ENCODE measurements at places on chromosomes 13 and 19.

DNA sequence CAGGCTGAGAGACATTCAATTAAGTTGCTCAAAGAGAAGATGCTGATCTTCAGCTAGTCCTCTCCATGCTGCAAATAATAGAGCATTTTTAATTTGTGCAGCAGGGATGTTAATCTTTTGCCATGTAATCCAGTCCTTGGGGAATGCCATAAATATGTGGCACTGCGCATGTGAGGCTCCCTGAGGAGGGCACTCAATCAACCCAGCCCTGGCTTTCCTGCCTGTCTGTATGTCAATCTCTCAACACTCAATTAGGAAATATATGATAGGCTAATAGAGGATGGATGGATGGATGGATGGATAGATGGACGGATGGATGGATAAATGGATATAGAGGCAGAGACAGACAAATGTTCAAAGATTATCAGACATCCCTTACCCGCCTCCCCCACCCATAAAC is 31.6 kb upstream of the POP4 start:
- DNase-seq, result no peak

DNA sequence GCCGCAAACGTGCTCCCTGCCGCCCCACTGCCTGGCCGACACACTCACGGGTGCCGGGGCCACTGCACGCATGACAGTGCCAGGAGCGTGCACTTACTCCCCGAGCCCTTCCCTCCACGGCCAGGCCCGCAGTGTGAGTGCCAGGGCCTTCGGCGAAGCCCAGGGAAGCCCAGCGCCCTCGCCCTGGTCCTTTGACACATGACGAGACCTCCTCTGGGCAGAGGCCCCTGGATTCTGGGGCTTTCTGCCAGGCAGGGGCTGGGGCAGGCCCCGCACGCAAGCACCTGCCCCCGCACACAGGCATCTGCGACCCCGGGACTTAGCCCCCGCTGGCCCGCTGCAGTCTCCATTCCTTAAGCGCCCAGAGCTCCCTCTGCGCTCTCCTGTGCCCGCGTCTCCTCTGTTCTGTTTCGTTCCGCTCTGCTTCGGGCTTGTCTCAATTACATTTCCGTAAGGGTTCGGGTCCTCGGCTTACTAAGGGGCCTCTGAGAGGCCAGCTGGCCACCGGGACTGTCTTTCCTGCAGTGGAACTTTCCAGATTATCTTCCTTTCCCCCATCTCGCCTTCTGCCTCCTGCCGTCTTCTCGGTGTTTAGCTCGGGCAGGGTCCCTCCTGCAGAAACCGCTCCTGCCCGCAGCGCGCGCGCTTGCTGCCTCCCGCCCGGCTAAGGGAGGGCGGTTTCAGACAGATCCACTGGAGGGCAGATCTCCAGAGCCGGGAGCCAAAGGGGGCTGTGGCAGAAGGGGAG is 98.8 kb downstream of the ING1 start:
- DNase-seq, result no peak

DNA sequence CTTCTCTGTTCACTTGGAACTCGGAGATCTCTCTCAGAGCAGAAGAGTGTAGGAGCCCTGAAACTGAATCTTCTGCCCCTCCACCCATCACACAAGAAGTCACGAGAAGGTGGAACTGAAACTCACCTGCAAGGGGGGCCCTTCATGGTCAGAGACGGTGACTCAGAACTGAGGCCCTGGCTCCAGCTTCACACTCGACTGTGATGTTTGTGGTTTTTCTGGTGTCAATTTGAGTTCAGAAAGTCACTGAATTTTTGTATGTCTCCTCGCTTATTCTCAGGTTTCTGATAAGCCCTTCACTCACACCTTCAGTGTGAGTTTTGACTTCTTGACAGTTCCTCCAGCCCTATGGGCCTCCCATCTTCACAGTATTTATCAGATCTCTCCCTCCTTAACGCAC is 23.1 kb downstream of the SIGLEC5 start:
- DNase-seq, result peak; percentile 24

DNA sequence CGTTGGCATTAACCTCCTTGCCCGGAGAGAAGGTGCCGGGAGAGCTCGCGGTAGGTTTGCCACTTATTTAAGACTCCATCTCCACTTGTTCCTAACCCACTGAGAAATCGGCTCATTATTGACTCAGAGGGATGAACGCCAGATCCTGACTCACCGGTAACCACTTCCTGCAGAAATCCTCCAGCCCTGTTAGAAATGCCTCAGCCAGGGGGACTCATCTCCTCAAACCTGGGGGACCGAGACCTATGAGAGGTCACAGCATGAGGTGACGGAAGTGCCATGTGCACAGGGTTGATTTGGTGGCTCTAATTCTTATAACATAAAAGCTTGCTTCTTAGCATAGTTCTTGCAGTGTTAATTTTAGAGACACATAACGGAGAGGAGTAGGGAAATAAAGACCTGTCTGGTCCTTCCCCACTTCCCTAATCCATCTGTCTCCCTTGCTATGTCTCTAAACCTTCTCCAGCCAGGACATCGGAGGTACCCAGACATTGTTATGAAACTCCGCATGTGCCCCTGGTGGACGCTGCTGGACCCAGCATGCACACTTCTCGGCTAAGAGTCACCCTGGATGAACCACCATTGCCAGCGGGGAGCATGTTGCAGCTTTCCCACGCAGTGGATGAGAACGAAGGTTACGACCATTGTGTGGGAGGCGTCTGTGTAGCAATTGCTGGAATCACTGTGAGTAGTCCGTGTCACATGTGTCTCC is 158.9 kb downstream of the EFNB2 start:
- no peak for DNase-seq

GRCh38 chr13:95723438-95723837 is 46.5 kb downstream of the DNAJC3 start:
- DNase-seq, result no peak

GRCh38 chr13:99481366-99481765 is 19.9 kb upstream of the TM9SF2 start:
- DNase-seq, result no peak

GRCh38 chr13:25898991-25899390 is 152.8 kb downstream of the SHISA2 start:
- DNase-seq, result no peak

- DNase-seq, result no peak
Observed at GRCh38 chr19:47540748-47541147, 25.9 kb upstream of the NAPA start.

DNA sequence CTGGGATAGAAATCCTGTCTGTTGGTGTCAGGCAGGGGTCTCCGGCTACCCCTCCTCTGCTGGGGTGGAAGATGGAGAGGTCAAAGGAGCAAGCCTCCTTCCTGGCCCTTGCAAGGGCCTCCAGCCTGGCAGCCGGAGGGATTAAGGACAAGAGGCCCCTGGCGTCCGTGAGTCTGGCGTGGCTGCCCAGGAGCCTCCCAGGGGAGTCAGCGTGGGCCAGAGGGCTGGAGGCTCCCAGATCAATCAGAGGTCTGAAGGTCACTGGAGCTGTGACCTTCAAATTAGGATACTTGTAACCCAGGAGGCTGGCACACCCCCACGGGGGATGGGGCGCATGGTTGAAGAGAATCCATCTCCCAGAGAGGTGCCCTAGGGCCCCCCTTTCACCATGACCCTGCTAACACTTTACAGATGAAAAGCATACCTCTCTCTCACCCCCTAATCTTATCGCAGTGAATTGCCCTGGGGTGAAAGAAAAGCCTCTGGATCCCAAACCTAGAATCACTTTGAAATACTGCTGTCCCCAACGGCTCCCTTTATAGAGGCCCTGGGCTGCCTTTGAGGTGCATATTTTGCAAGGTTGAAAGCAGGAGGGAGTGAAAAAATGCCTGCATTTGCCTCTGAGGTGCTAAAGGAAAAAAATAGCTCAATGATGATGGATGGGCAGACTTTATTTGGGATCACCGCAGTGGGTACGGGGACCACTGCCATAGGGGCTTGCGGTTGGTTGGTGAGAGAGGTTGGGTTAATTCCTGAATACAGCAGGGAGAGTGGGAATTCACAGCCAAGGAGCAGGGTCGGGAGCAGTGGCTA is 44.9 kb upstream of the PEG3 start:
- no peak for DNase-seq

DNA sequence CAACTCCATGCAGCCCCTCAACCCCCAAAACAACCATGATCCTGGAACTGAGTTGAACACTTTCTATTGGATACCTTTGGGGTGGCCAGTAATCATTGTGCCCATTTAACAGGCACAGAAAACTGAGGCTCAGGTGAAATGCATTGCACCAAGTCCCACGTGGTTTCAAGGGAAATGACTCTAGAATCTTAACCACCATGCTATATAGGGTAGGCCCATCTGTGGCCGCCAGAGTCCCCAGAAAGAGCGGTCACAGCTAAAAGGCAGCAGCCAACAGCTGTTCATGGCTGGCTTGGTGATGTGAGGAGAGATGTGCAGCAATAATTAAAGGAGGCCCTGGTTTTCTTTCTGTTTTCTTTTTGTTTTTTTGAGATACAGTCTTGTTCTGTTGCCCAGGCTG is 2.6 kb downstream of the CNN1 start:
- DNase-seq, result no peak

DNA sequence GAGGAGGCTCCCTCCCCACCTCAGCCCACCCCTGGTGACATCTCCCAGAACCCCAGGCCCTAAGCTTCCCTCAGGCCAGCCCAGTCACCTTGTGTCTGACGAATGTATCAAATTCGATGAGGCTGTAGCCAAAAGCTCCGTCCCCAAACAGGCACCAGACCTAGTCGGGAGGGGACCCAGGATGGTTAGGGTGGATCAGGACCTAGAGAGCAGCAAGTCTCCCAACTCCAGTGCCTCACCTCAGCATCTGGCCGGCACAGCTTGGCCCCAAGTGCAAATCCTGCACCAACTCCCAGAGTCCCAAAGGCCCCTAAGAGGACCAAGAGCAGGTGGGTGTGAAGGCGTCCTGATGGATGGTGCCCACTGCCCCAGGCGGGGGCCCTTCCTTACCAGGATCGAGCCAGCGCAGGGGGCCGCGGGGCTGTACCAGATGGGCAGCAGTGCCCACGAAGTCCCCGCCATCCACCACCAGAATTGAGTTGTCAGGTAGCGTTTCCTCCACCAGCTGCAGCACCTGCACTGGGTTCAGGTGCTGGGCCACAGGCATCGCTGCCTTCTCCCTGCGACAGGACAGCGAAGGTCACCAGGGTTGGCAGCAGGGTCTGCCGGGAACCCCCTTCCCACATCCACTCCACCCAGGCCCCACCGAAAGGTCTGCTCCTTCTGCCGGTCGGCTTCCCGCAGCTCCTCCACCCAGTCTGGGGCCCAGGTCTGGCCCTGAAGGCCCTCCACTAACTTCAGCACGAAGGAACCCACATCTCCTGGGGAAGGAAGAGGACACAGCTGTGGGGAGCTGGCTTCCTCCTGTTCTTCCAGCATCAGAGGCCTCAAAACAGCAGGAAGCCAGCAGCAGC is 8.8 kb downstream of the SYDE1 start:
- DNase-seq, result no peak

GRCh38 chr13:33004511-33004910 is 11.7 kb upstream of the KL start:
- no peak for DNase-seq

DNA sequence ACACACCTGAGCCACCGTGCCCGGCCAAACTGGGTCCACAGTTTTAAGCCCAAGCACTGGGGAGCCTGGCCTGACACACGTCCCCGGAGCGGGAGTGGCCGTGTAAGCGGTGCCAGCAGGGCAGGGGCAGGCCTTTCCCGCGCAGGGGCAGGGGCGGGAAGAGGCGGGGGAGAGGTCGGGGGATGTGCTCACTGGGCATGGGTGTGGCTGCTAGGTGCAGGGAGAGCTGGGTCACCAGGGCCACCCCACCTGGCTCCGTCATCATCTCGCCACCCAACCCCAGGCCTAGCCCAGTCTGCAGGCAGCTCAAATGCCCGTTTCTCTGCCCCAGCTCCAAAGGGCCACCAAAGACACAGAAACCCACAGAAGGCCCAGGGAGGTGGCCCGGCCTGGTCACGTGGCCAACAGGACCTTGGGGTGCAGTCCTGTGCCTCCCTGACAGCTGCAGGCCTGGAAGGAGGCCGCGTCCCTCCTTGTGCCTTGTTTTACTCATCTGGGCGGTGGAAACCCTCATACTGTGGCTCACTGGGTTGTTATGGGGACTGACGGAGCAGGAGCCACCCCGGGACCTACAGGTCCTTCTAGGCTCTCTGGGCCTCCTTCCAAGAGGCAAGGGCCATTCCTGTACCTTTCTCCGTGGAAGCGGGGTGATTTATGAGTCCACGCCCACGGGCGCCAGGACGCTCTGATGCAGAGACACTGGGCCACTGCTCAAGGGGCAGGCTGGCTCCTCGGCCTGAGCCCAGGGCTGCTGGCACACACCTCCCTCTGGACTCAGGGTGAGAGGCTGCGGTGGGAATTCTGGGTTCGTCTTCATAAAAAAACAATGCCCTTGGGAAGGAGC is 27.7 kb downstream of the MAP2K2 start:
- no peak for DNase-seq

- peak; percentile 41 for DNase-seq
Observed at GRCh38 chr19:41449079-41449864, 6.3 kb downstream of the ERICH4 start.
